ENCODE measurements at places on chromosomes 6 and 20.

GRCh38 chr20:37095108-37095598 is 644 bp downstream of the RBL1 start:
- DNase-seq: no peak

- no peak for DNase-seq
Measured at GRCh38 chr6:16441262-16441661, 202.9 kb downstream of the GMPR start.

DNA sequence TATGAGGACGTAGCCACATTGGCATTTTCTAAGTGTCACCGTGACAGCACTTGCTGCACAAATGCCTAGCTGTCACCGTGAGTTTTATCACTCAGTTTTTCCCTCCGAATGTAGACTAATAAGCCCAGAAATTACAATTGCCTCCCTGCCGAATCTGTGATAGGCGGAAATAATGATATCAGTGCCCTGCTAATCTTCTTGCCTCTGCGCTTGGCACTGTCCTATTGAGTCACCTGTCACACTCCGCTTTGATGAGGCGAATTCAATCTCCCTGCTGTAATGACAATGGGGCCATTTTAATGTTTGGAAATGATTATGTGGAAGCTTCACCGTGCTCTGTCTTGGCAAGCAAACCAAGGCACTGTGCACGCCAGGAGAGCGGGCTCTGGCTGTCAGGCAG is 112.8 kb downstream of the LINC00237 start:
- no peak for DNase-seq

- DNase-seq: no peak
Measured at GRCh38 chr6:100311707-100312251, 152.9 kb downstream of the SIM1 start.

DNA sequence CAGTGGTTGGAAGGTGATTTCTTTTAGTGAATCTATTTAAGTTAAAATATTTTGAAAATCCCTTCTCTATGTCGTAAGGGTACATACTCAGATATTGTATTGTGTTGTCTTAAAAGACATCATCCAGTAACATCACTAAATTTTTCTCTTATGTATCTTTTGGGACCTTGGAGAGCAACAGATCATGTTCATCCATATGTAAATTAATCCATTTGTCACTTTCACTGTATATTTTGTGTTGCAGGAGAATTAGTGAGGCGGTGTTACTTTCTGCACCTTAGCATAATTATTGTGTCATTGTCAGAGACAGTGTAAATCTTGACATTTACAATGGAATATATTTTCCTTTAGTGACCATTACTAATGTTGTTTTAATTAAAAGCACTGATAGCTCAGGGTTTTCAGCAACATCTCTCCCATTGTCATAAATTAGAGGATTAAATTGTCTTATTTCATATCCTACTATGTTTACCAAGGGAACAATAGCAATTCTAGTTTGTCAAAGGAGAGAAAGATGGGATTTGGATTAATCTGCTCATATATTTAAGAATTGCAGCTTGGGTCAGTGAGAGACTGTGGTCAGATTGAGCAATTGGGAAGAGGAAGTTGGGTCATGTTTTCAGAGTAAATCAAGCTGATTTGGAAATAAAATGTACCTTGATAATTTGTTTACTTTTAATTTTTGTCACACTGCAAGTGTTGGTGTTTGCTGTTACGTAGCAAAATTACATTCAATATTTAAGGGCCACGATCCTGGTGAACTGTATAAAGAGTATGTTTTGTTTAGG is 22.7 kb downstream of the DOK5 start:
- DNase-seq: no peak

DNA sequence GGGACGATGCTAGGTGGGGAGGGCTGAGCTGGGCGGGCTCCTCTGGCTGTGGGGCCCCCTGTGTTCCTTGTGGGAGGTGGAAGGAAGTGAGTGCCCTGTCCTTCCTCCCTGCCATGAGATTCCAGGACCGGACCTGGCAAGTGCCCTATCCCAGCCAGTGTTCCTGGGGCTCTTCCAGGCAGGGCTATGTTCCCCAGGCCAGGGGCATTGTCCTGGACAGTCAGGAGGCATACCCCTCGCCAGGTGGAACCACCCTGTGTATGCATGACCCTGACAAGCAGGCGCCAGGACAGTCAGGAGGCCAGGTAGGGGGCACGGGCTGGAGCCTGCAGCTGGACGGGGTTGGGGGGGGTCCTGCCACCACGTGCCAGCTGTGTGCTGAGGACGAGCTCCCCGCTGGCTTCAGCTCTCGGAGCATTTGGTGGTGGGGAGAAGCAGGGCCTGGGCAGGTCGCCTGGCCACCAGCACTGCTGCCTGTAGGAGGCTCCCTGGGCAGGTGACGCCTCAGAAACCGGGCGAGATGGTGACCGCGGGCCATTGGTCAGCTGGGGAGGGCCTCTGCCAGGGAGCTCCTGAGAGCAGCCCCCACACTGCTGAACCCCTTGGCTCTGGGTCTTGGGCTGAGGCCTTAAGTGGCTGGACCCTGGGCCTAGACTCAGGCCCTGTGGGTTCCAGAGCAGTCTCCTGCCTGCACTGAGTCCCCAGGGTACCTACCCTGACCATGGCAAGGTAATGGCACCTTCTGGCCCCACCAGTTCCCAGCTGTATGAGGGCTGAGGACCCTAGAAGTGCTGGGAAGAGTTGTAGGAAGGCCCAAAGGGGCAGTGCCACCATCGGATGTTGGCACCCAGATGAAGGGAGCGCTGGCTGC is 694 bp downstream of the SLC17A9 start:
- no peak for DNase-seq

GRCh38 chr6:15148356-15148946 is 97.4 kb upstream of the JARID2 start:
- no peak for DNase-seq

- no peak for DNase-seq
Measured at GRCh38 chr20:38460040-38460623, 12.5 kb upstream of the RALGAPB start.

DNA sequence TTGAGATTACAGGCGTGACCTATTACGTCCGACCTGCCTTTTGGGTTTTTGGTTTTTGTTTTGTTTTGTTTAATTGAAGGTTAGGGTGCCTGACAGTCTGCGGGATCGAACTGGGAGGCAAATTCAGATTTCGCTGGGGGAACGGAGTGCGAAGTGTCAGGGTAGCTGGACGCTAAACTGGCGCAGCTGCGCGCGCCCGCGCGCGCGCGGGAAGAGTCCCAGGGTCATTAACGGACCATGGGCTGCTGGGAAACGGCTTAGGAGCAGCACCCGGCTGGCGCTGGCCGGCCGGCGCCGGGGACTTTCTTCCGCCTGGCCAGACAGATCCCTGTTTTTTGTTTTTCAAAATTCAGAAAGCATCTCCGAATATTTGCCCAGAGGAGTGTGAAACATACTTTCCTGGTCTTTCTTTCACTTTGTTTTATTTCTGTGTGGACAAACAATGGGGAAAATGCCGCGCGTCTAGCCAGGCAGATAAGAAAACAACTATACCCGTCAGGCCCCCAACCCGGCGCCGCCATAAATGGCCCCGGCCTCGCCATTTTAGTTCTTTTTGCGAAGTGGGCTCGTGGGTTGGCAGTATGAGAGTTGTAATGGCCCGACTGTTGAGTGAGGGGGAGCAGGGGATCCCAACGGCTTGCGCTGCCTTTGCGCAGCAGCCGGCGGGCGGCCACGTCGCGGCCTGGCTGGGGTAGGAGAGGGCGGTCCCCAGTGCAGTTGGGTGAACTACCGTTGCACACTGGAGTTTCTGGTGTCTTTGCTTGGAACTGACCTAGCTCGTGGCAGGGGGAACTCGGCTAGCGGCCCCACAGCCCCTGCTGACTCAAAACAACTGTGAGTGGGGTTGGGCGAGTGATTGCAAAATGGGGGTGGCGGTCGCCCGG is 7.1 kb downstream of the HSPA1B start:
- DNase-seq: peak; percentile 74

- no peak for DNase-seq
Measured at GRCh38 chr20:5751856-5752255, 1.7 kb downstream of the SHLD1 start.

DNA sequence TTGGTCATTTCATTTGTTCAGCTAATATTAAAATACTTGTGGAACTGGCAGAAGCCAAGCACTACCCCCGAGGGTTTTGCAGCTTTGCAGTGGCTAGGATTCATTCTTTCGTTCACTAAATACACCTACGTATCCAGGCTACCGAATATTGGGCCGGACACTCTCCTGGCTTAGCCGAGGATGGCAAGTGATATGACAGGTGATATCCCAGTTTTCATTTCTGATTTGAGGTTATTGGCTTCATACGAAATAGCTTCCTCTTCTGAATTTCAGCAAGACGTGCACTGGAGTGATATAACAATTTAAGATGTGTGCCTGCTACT is 536 bp upstream of the MTFR2 start:
- no peak for DNase-seq

GRCh38 chr6:37313723-37314486 is 39.9 kb upstream of the RNF8 start:
- no peak for DNase-seq

GRCh38 chr20:11783102-11783850 is 134.4 kb upstream of the BTBD3 start:
- no peak for DNase-seq

- DNase-seq: no peak
Measured at GRCh38 chr6:39493174-39493573, 170.7 kb upstream of the KCNK16 start.

GRCh38 chr6:220721-221475 is 71.4 kb upstream of the DUSP22 start:
- DNase-seq: no peak

DNA sequence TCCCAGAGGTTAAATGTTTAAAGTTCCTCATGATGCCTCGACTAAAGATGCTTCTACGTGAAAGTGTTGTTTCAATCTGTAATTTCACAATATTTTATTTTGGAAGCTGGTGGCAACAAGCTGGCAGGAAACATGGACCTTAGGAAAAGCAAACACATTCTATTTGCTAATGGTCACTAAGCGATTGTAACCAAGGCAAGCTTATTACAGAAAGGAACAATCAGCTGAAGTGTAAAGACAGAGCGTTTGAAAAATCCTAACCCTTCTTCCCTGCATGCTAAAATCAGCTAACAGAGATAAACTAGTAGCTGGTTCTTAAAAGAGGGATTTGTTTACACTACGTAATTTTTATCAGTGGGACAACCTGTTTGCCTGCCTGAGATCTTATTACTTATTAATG is 50.0 kb downstream of the IL20RA start:
- no peak for DNase-seq

- no peak for DNase-seq
Measured at GRCh38 chr20:35311409-35311808, 19.2 kb upstream of the FAM83C start.

GRCh38 chr20:22690616-22691179 is 106.3 kb upstream of the FOXA2 start:
- DNase-seq: no peak

GRCh38 chr20:7463290-7463689 is 477.0 kb downstream of the HAO1 start:
- no peak for DNase-seq

GRCh38 chr6:14082771-14083170 is 34.8 kb upstream of the CD83 start:
- no peak for DNase-seq

GRCh38 chr20:5433352-5433751 is 116.6 kb upstream of the PROKR2 start:
- DNase-seq: no peak

- no peak for DNase-seq
Measured at GRCh38 chr6:4606821-4607704, 169.1 kb upstream of the CDYL start.

DNA sequence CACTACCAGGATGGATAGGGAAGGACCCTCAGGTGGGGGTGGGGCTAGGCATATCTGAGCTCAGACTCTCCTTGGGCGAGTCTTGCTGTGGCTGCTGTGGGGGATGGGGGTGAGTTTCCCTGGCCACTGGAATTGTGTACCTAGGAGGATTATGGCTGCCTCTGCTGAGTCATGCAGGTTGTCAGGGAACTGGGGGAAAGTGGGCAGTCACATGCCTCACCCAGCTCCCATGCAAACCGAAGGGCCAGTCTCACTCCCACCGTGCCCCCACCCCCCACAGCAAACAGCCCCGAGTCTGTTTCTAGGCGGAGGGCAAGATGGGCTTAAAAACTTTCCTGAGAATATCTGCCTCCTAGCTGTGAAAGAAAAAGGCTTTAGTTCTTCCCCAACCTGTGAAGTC is 210.3 kb upstream of the FERMT1 start:
- no peak for DNase-seq

DNA sequence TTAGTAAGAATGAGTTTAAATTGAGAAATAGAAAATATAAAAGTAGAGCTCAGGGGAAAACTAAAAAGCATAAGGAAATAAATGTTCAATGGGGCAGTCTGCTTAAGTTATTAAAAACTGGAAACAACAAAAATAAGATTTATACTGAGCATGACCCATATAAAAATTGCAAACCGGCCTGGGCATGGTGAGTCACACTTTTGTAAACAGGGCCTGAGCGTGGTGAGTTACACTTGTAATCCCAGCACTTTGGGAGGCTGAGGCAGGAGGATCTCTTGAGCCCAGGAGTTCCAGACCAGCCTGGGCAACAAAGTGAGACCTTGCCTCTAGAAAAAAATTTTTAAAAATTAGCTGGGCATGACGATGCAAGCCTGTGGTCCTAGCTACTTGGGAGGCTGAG is 74.6 kb downstream of the TMEM244 start:
- no peak for DNase-seq

Measured in stimulated activated CD8-positive, alpha-beta memory T cell treated with anti-CD3 and anti-CD28 coated beads, Interleukin-15, amount 100 ng/mL, for 24 hours (primary cell).